Fibroblast of skin of right quadriceps (primary cell): ENCODE measurements at places on chromosomes 16 and 17.

- peak; percentile 74 for DNase-seq
These were observed 3.9 kb downstream of the ABAT start for GRCh38 chr16:8678068-8678927.

DNA sequence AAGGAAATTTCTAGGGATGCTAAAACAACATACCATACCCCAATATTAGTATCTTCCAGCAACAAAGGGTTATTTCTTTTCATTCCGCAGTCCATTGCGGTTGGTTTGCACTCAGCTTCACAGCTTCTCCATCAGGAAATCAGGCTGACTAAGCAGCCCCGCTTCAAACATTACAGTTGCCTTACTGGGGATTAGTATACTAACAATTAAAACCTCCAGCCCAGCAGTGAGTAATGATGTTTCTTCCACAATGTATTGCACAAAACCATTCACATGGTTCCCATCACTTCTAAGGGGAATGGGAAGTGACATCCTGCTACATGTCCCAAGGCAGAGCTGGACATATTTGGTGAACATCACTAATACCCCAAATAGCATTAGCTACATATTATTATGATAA is 1384.9 kb downstream of the CDH8 start:
- peak; percentile 67 for DNase-seq

DNA sequence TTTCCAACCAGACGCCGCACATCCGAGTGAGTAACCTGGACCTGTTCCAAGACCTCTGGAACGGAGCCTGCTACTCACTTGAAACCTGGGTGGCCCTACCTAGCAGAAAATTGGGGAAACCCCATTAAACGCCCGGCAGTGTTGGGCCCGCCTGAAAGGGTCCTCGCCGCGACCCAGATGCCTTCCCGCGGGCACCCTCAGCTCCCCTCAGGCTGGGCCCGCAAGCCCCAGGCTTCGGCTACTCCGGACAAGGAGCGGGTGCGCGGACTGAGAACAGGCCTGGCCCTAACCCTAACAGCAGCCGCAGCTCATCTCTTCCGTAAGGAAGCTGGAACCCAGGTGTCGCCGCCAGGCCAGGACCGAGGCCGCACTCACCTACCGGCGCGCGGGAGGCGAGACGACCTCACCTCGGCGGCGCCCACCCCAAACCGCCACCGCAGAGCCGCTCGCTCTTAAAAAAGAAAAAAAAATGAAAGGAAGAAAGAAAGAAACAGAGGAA is 344 bp downstream of the PSME3IP1 start:
- DNase-seq: peak; percentile 65

DNA sequence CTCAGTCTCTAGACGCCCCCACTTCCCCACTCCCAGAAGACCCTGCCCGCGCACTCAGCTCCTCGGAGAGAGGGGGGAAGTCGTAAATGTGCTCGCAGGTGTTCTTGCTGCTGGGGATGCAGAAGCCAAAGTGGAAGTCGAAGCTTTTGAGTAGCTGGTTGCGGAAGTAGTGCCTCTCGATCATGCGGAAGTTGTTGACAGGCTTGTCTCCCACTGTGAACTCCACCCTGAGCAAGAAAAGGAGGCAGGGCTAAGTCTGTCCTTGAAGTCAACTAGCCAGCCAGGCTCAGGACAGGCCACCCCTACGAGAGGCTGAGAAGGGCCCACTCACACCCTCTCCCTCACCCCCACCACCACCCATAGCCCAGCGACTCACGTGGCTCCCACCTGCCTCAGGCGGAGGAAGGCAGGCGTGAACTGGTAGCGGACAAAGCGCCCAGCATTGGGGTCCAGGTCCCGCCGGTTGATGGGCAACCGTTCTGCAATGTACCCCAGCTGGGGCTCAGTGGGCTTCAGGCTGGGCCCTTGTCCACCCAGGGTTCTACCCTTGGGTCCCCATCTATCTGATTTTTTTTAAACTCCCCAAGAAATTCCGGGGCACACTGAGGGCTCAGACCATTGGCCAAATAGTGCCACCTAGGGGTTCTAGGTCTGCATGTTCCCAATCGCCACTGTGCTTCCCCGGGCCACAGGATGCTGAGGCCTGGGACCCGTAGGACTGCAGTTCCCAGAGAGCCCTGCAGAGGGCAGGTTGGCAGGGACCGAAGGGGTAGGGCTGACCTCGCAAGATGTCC is 4.6 kb downstream of the UNC119 start:
- peak; percentile 46 for DNase-seq

DNA sequence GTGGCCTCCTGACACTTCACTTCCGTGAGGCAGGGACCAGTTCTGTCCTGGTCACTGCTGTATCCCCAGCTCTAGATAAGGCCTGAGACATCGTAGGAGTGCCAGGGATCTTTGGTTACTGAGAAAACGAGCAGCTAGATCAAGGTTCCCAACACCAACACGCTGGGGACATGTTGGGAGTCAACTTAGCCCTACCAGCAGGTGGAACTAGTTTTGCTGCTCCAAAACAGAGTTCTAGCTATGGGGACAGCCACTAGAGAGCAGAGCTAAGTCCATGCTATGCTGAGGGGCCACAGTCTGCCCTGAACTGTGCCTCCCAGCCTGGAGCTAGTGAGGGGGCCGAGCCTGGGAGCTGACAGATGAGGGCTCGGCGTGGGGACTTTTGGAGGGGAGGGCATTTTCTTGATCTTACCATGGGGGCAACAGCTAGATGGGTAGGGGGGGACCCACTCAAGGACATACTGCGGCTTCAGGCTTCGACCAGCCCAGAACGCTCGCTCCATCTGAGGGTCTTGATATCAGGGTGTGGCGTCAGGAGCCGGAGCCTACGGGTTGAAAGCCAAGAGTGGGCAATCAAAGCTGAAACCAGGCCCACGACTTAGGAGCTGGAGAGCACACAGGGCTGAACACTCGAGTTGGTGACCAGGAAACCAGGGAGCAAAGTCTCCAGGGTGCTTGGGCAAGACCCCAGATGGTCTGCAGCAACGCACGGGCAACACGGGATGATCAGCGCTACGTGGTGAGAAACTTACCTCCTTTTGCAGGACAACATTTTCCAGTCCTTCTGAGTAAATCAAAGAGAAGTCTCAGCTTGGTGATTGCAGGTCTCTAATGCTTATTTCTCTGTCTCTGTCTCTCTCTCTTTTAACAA is 13.4 kb downstream of the SNX20 start:
- DNase-seq: no peak

GRCh38 chr16:7888411-7888810 is 555.8 kb downstream of the RBFOX1 start:
- DNase-seq: no peak

GRCh38 chr17:39225959-39226683 is 376 bp upstream of the STAC2 start:
- peak; percentile 67 for DNase-seq
